HCT116 (cell line): ENCODE measurements at places on chromosomes 5 and 9. TPM values are rescaled to one million over a fixed set of nuclear protein-coding genes. Genes with fewer than 3 reads are reported as not detected.

Gene PPP3R2
- total RNA-seq, result not detected

Gene KIF4B
- 0.12 TPM for total RNA-seq

Gene ELAVL2
- total RNA-seq, result not detected

Gene DBH
- not detected for total RNA-seq

Gene WDR38
- total RNA-seq, result not detected

DNA sequence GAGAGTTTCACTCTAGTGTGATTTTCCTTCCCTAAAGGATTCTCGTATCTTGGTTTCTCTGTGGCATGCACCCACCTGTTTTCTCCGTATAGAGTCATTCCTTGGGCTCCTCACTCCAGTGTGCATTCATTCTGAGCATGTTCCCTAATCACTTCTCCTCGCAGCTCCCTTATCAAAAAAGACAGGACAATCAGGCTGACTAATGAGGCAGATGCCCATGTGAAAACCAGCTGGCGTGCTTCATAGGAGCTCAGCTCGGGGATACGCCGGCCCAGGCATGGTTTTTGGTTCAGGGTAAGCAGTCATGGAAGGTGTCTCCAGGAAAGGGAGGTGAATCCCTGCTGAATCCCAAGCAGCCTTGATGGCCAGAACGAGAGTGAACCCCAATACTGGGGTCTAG is 41.2 kb upstream of the INSYN2B start:
- no peak for DNase-seq
- no peaks in the 10 kb centered on the region for H3K36me3 ChIP-seq
- H3K27ac ChIP-seq, result no peak overlapping the region
- no peak overlapping the region for H3K4me3 ChIP-seq
- no peaks in the 10 kb centered on the region for H3K4me1 ChIP-seq

GRCh38 chr9:5953743-5954707 is 61.4 kb downstream of the RANBP6 start:
- no peaks in the 10 kb centered on the region for H3K27me3 ChIP-seq
- no peak for DNase-seq
- H3K36me3 ChIP-seq, result no peaks in the 10 kb centered on the region
- no peaks in the 10 kb centered on the region for H3K4me1 ChIP-seq

- no peak overlapping the region for H3K4me3 ChIP-seq
- H3K36me3 ChIP-seq, result no peaks in the 10 kb centered on the region
- no peaks in the 10 kb centered on the region for H3K27me3 ChIP-seq
- DNase-seq, result no peak
These were observed 140.5 kb downstream of the MUSK start for GRCh38 chr9:110809038-110809595.

- H3K27me3 ChIP-seq, result 0 out of 2 replicates have a peak, but pooled peaks cover 7% of the 10 kb centered on the region
- H3K27ac ChIP-seq, result no peak overlapping the region
- no peaks in the 10 kb centered on the region for H3K4me1 ChIP-seq
- no peak for DNase-seq
- H3K36me3 ChIP-seq, result no peaks in the 10 kb centered on the region
These were observed 35.5 kb upstream of the B4GALT1 start for GRCh38 chr9:33202552-33203201.

GRCh38 chr9:69218166-69218565 is 44.1 kb downstream of the TJP2 start:
- no peak for DNase-seq
- H3K27ac ChIP-seq, result no peak overlapping the region
- H3K4me1 ChIP-seq, result no peaks in the 10 kb centered on the region
- no peaks in the 10 kb centered on the region for H3K27me3 ChIP-seq
- H3K36me3 ChIP-seq, result no peaks in the 10 kb centered on the region

GRCh38 chr5:76351176-76351575 is 51.9 kb upstream of the IQGAP2 start:
- no peaks in the 10 kb centered on the region for H3K27me3 ChIP-seq
- H3K36me3 ChIP-seq, result no peaks in the 10 kb centered on the region
- no peak for DNase-seq
- H3K4me1 ChIP-seq, result no peaks in the 10 kb centered on the region
- H3K27ac ChIP-seq, result no peak overlapping the region
- no peak overlapping the region for H3K4me3 ChIP-seq

DNA sequence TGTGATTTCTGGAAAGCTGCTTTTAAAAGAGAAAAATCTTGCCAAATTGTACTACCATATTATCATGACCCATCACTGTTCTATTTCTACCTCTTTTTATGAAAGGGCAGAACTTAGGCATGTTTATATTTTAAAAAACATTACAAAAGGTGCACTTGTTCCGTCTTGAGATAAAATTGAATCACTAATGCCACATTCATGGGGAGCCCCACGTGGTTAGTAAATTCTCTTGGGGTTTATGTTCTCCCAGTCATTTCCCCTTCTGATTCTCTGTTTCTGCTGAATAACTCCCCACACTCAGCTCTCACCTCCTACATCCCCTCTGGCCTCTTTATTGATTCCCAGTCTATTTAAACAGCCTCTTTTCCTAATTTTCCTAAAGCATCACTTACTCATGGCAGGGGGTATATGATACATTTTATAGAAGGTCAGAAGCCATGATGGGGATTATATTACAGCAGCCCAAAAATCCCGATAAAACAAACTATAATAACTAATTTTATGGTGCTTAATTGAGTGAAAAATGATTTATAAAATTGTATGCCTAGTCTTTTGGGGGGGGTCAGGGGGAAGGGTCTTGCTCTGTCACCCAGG is 19.7 kb upstream of the VLDLR start:
- no peak for DNase-seq
- no peak overlapping the region for H3K27ac ChIP-seq
- no peak overlapping the region for H3K4me3 ChIP-seq
- H3K4me1 ChIP-seq, result no peaks in the 10 kb centered on the region
- no peaks in the 10 kb centered on the region for H3K36me3 ChIP-seq

DNA sequence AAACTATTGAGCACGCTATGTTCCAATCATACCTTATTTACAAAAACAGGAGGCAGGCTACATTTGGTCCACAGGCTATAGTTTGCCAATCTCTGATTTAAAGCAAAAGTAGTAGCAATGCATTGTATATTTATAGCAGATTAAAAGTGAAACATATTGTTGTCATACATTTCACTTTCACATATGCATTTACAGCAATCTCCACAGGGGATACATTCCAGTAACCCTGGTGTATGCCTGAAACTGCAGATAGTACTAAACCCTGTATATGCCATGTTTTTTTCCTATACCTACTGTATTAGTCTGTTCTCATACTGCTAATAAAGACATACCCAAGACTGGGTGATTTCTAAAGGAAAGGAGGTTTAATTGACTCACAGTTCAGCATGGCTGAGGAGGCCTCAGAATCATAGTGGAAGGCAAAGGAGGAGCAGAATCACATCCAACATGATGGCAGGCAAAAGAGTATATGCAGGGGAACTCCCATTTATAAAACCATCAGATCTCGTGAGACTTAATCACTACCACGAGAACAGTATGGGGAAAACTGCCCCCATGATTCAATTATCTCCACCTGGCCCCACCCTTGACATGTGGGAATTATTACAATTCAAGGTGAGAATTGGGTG is 5.9 kb upstream of the CSF1R start:
- H3K36me3 ChIP-seq, result no peaks in the 10 kb centered on the region
- H3K4me3 ChIP-seq, result no peak overlapping the region
- no peak overlapping the region for H3K27ac ChIP-seq

- H3K27ac ChIP-seq, result no peak overlapping the region
- no peak for DNase-seq
- H3K4me3 ChIP-seq, result no peak overlapping the region
- H3K4me1 ChIP-seq, result no peaks in the 10 kb centered on the region
- no peaks in the 10 kb centered on the region for H3K27me3 ChIP-seq
These were observed 193.5 kb upstream of the HAPLN1 start for GRCh38 chr5:83914199-83914598.
